ENCODE measurements at places on chromosomes 1 and 21. TPM values are rescaled to one million over a fixed set of nuclear protein-coding genes. Genes with fewer than 3 reads are reported as not detected.
A peak's percentile ranks its signal among the peaks of the same experiment; 100 is the strongest.

The CD5L gene
- not detected for total RNA-seq

The MPL gene
- total RNA-seq: 0.13 TPM

DNA sequence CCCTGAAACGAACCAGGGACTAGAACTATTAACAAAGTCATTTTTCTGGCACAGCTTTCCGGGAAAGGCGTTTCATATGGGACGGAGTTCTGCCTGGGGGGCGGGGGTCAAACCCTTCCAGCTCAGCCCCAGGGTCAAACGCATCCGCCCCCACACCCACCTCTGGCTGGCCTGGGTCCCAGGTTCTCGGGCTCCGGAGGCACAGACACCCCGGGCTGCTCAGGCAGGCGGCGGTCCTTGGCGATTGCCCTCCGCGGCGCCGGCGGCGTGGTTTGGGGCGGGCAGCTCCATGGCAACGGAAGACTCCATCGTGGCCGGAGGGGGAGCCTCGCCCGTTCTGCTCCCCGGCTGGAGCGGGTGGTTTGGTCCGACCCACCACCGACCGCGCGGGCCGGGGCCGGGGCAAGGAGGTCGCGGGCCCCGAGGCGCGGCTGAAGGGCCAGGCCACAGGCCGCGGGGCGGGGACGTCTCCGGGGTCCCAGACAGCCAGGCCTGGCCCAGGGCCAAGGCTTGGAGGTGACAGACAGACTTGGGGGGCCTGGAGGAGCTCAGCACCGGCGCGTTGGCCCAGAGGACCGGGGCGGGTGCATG lies at the start of gene CFAP74:
TSS of gene CFAP74 (minus strand) at position 246 of the 591 bp plus-strand sequence. CDS start 12,830 bp downstream, outside the sequence.
- peak; percentile 33 for DNase-seq

GRCh38 chr1:96682056-96682455 lies 39.5 kb upstream of the PTBP2 start:
- no peak for DNase-seq

DNA sequence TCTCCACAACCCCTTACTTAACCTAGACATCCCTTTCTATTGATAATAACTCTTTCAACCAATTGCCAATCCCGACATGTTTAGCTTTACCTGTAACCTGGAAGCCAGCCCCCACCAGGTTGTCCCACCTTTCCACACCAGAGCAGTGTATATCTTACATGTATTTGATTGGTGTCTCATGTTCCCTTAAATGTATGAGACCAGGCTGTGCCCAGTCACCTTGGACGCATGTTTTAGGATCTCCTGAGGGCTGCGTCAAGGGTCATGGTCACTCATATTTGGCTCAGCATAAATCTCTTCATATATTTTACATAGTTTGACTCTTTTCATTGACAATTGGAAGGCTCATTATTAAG lies 5.3 kb upstream of the SLC19A1 start:
- DNase-seq: no peak

GRCh38 chr1:225446595-225446960 lies 18.7 kb upstream of the LBR start:
- no peak for DNase-seq

GRCh38 chr1:154777154-154777553 lies 92.9 kb downstream of the KCNN3 start:
- DNase-seq: no peak

DNA sequence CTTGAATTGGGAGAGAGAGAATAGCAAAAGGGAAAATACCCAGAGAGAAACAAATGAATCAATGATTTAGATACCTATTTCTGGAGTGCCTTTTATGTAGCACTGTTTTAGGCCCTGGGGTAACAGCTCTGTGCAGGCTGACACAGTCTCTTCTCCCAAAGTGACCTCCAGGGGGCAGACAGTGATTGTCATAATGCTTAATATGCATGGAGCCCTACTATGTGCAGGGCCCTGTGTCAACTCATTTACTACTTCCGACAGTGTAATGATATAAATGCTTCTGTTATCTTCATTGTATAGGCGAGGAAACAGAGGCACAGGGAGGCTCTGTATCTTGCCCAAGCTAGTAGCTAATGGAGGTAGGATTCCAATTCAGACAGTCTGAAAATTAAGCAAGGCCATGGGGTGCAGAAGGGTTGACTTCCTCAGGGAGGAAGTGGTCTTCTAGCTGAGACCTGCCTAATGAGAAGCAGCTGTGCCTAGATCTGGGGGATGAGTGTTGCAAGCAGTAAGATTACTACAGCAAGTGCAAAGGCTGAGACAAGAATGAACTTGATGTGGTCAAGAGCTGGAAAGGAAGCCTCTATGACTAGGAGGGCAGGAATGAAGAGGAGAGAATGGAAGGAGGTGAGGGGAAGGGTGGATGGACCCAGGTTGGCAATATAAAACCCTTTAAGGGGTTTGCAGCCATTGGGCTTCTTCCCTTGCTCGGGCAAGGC lies 16.2 kb upstream of the SERINC2 start:
- DNase-seq: no peak

Measured in dermis microvascular lymphatic vessel endothelial cell (primary cell).